Stimulated activated CD4-positive, alpha-beta T cell treated with anti-CD3 and anti-CD28 coated beads, TNF-alpha, amount 100 ng/mL, for 48 hours (primary cell): ENCODE measurements at places on chromosomes 16 and 17.
A peak's percentile ranks its signal among the peaks of the same experiment; 100 is the strongest.

GRCh38 chr17:13405807-13406206, 195.9 kb downstream of the HS3ST3A1 start:
- DNase-seq, result no peak

DNA sequence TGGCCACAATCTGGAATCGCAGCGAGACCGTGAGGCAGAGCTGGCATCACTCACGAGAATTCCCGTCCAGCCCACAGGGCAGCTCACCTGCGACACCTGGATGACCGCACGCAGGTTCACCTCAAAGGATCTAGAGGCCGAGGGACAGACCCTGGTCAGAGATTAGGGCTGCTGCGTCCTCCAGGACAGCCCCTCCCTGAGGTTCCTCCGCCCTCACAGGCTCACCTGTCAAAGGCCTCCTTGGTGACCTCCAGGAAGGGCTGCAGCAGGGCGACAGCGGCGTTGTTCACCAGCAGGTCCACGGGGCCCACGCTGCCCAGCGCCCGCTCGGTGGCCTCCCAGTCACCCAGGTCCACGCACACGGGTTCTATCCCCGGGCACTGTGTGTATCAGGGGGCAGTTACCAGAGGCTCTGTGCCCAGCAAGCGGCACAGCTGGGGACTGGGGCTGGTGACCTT, 834 bp downstream of the DCXR start:
- DNase-seq, result no peak

- no peak for DNase-seq
Measured at GRCh38 chr17:42563143-42563509, 1.2 kb downstream of the COASY start.

GRCh38 chr17:75269844-75270217, 1.2 kb downstream of the MIF4GD start:
- no peak for DNase-seq

DNA sequence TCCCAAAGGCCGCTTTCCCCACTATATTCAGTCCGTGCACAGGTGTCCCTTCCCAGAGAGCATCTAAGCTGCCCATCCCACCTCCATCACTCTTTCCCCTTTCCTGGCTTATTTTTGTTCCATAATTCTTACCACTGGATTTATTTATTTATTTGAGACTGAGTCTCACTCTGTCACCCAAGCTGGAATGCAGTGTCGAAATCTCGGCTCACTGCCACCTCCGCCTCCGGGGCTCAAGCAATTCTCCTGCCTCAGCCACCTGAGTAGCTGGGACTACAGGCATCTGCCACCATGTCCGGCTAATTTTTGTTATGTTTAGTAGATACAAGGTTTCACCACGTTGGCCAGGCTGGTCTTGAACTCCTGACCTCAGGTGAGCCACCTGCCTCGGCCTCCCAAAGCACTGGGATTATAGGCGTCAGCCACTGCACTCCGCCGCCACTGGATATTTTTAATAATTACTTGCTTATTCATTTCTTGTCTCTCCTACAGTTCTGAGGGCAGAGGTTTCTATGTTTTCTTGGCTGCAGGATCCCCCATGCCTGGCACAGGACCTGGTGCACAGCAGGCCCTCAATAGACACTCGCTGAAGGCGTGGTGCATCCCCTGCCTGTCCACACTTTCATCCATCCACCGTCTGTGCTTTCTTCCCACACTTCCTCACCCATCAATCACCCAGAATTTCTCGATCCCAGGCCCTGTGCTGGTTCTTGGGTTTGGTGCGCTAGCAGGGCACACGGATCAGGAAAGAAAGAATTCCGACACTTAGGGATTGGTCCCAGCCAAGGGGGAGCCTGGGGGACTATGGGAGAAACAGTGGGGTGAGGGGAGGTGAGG, 9.9 kb upstream of the ADGRG1 start:
- DNase-seq, result no peak

GRCh38 chr16:89696670-89697128, 4.8 kb downstream of the SPATA2L start:
- DNase-seq, result no peak

DNA sequence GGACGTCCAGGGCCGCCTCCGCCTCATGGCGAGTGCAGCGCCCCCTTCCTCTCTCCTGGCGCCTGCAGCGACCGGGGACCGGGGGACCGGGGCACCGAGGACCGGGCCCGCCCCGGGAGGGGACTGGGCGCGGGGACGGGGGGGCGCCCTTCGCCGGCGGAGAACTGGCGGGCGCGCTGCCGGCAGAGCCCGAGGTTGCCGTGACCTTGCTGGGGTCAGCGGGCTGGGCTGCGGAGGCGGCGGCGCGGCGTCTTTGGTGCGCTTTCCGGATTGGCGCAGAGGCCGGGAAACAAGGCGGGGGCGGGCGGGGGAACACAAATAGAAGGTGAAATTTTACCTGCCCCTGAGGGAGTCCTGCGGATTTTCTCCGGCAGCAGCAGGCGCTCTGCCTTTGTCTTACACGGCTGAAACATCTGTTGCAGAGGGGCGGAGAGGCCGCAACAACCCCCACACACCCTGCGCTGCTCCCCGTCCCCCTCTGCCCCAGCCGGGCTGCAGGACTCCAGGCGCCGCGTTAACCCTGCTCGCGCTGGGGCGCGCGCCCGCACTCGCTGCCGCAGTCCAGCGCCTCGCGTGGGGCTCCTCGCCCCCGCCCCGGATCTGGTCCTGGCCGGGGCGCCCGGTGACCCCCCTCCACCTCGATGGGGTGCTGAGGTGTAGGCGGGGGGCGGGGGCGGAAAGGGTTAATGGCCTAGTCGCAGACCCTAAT, 53.5 kb downstream of the SREBF1 start:
- DNase-seq, result peak; percentile 47

- DNase-seq, result no peak
Measured at GRCh38 chr16:58010886-58011285, 9.7 kb downstream of the USB1 start.

DNA sequence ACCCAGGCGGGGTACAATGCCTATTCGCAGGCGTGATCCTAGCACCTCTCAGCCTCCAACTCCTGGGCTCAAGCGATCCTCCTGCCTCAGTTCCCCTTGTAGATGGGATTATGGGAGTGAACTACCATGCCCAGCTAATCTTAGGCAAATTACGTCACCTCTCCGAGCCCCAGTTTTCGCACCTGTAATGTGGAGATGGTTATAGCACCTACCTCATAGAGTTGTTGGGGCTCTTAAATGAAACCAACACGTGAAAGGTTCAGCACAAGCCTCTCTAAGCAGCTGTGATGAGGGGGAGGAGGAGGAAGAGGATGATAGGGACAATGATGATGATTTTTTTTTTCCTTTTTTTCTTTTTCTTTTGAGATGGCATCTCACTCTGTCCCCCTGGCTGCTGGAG, 59.9 kb downstream of the ABR start:
- DNase-seq, result no peak

GRCh38 chr17:64006361-64007088, 8.4 kb downstream of the PRR29 start:
- DNase-seq, result no peak

DNA sequence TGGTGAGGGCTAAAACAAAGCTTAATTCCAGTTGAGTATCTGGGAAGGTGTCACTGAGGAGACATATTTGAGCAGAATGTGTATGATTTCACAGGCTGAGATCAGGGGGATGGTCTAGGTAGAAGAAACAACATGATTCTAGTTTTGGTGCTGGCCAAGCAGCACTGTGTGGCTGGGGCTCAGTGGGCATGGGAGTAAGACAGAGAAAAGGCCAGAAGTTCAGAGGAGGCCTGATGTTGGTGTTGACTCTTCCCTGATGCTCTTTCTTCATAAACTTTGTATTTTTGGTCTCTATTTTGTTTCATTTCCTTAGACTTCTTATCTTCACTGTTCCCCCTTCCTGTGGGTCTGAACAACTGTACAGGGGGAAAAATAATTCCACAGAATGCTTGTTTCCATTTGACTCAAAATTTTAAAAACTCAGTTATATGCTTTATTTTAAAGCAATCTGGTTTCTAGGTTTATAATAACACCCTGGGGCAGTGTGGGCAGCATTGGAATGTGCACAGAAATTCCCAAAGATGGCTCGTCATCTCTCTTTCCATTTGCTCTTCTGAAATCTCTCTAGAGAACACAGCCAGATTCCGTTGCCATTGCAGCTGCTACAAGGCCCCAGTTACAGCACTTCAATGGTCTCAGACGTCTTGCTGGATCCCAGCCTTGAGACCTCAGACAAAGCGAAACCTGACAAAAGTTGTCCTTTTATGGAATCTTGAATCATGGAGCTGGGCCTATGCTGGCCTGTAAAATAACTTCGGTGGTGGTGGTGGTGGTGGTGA, 68.3 kb downstream of the SNX11 start:
- DNase-seq, result no peak

GRCh38 chr16:85176541-85177447, 64.5 kb upstream of the CIBAR2 start:
- no peak for DNase-seq

- no peak for DNase-seq
Measured at GRCh38 chr16:11497851-11498289, 88.8 kb downstream of the LITAF start.

DNA sequence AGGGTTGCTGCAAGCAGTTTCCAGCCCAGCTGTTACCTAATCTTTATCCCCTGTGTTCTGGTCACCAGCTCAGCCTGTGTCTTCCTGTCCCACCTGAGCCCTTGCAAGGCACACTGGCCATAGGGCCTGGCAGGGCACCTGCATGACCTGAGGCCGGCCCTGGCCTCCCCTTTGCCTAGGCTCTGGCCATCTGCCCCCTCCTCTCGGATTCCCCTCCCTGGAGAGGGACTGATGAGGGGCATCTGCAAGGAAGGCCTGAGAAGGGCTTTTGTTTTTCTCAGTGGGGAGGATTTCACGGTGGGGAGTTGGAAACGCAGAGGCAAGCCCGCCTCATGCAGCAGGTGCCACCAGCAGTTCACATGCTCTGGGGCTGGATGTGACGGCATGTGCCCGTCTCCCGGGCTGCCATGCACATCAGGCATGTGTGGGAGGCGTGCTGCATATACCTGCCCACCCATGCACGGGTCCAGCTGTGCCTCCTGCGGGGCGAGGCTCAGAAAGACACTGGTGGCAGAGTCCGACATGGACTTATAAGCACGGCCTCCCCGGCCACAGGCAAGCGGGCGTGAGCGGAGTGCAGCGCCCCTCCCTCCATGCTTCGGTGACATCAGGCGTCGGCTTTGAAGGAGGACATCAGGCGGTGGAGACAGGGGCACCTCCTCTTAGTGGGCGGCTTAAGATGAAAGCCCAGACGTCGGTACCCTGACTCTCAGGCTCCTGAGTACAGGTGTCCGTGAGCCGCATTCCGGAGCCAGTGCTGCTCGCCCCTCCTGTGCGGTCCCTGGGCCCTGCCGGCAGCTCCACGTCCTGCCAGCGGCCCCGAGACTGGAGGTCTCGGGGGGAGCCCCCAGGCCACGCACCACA, 16.5 kb downstream of the ASPSCR1 start:
- DNase-seq, result no peak

GRCh38 chr17:5282642-5283217, 646 bp downstream of the RABEP1 start:
- peak; percentile 31 for DNase-seq

GRCh38 chr17:61393904-61394629, 5.6 kb upstream of the TBX2 start:
- DNase-seq, result no peak

DNA sequence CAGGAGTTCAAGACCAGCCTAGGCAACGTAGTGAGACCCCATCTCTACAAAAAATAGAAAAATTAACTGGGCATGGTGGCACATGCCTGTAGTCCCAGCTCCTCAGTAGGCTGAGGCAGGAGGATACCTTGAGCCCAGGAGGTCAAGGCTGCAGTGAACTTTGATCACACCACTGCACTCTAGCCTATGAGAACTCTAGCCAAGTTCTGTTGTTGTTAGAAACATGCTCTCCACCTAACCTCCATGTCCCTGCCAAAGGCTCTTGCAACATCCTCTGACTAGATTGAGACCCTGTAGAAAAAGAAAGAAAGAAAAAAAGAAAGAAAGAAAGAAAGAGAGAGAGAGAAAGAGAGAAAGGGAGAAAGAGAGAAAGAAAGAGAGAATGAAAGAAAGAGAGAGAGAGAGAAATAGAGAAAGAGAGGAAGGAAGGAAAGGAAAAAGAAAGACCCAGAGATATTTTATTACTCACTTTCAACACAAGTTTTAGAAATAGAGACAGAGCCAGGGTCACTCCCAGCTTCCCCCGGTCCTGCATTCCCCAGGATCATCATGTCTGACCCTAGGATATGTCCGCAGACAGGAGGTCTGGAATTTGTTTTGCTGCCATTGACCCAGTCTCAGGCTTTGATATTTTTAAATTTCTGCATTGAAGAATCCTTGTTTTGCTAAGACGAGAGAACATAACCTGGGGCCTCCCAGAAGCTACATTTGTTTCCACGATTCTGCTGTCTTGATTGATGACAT, 376.5 kb upstream of the CDH5 start:
- no peak for DNase-seq

GRCh38 chr17:4026255-4026654, 62.0 kb upstream of the ATP2A3 start:
- no peak for DNase-seq

GRCh38 chr16:70592106-70592571, 54.2 kb upstream of the IL34 start:
- no peak for DNase-seq
